ENCODE measurements at places on chromosomes 16 and 17. TPM values are rescaled to one million over a fixed set of nuclear protein-coding genes. Genes with fewer than 3 reads are reported as not detected.

TAT gene
- 6.7 TPM for total RNA-seq

DNA sequence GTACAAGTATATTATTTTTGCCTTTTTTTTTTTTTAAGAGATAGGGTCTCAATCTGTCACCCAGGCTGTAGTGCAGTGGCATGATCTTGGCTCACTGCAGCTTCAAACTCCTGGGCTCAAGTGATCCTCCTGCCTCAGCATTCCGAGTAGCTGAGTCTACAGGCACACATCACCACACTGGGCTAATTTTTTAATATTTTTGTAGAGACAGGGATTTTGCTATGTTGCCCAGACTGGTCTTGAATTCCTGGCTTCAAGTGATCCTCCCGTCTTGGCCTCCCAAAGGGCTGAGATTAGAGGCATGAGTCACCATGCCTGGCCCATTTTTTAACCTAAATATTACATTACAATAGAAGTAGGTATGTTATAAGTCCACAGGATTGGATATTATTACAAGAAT, 3.2 kb downstream of the TERB1 start:
- no peaks in the 10 kb centered on the region for H3K4me1 ChIP-seq
- H3K4me3 ChIP-seq: no peak overlapping the region
- H3K27me3 ChIP-seq: no peaks in the 10 kb centered on the region
- no peak overlapping the region for H3K27ac ChIP-seq

ZNF785 gene
- total RNA-seq: 12.1 TPM

PRKCA gene
- 3.2 TPM for total RNA-seq

DNA sequence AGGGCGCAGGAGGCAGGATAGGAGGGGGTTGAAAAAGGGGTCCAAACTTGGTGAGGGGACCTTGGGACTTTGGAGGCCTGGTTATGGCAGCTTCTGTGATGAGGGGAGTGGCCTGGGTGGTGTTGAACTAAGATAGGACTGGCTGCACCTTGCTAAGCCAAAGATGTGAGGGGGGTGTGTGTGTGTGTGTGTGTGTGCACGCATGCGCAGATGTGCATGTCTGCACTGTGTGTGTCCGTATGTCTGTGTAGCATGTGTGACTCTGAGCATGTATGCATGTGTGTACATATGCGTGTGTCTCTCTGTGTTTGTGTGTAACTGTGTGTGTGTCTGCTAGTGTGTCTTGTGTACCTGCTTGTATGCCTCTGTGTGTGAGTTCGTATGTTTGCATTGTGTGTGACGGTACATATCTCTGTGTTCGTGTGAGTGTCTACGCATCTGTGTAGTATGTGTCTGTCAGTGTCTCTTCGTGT, 4.1 kb downstream of the SLC16A5 start:
- H3K27ac ChIP-seq: no peak overlapping the region
- H3K4me1 ChIP-seq: peaks cover 3% of the 10 kb centered on the region
- no peak for DNase-seq
